ENCODE measurements at places on chromosomes 11 and 22.

GRCh38 chr22:43305806-43306205 lies 37.4 kb downstream of the SCUBE1 start:
- DNase-seq = no peak

GRCh38 chr22:45969414-45969799 lies 7.6 kb downstream of the WNT7B start:
- peak; percentile 46 for DNase-seq

- DNase-seq = no peak
Observed at GRCh38 chr11:117980280-117980679, 5.9 kb upstream of the IL10RA start.

GRCh38 chr11:69896250-69896649 lies 77.0 kb upstream of the FGF3 start:
- no peak for DNase-seq

DNA sequence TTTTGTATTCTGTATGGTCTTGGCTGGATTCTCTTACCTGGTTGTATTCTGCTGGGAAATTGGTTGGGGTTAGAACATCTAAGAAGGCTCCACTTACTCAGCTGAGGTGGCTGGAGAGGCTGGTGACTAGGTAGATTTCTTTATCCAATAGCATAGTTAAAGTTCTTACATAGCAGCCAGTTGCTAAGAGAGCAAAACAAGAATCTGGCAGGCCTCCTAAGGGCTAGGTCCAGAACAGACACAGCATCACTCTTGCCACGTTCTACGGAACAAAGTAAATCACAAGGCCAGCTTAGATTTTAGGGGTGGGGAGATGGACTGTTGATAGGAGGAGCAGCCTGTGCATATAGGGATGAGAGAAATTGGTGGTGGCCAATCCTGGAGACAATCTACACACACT lies 141.3 kb upstream of the CCDC90B start:
- DNase-seq = no peak

GRCh38 chr11:12056119-12056518 lies 47.7 kb upstream of the DKK3 start:
- DNase-seq = no peak

GRCh38 chr22:30948930-30949342 lies 19.6 kb downstream of the MORC2 start:
- DNase-seq = no peak

- DNase-seq = no peak
Observed at GRCh38 chr11:75839851-75840250, 24.8 kb downstream of the UVRAG start.

DNA sequence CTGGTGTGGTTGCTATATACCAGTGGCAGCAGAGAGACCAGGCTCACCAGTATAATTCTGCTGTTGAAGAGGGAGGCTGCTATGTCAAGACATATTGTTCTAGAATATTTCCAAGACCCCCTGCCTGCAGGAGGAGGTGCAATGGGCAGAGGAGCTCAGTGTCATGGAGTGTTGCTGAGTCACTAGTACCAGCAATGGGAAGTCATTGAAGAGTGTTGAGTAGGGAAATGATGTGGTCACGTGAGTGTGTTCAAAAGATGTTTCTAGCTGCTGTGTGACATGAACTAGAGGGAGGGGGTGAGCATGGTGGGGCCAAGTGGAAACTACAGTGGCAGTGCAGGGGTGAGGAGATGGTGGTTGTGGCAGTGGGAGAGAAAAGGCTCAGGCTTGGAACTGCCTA lies 76.3 kb upstream of the BIRC3 start:
- no peak for DNase-seq

DNA sequence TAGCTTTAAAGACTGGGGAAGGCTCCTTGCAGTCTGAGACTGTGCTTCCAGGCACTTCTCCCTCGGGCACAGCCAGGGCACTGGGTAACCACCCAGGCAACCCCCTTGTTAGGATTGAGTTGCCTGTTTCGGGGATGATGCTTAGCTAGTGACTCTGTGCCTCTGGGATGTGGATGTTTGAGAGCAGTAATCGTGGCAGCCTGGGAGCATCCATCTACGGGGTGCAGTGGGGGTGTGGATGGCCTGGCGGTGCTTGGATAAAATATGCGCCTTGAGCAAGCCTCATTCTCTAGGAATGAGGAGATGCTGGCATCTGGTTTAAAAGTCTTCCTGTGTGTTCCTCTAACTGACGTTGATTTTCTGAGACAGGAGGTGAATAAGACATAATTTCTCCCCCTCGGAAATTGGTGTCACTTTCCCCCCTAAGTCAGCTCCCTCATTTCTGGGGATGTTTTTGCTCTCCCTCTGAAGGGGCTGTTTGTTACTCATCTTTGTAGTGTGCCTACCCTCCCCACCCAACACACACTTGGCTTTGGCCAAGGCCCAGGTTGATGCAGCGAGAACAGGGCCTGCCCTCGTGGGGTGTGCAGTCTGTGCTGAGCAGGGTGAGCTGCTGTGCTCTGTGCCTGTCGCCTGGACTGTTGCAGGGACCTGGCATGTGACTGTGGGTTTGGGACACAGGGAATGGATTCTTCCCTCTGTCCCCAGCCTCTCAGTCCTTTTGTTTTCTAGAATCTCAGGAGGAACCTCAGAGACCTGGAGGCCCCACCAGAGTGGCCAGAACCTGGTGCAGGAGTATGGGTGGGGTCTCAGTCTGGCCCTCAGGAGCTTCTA lies 2.0 kb downstream of the GNAZ start:
- no peak for DNase-seq

DNA sequence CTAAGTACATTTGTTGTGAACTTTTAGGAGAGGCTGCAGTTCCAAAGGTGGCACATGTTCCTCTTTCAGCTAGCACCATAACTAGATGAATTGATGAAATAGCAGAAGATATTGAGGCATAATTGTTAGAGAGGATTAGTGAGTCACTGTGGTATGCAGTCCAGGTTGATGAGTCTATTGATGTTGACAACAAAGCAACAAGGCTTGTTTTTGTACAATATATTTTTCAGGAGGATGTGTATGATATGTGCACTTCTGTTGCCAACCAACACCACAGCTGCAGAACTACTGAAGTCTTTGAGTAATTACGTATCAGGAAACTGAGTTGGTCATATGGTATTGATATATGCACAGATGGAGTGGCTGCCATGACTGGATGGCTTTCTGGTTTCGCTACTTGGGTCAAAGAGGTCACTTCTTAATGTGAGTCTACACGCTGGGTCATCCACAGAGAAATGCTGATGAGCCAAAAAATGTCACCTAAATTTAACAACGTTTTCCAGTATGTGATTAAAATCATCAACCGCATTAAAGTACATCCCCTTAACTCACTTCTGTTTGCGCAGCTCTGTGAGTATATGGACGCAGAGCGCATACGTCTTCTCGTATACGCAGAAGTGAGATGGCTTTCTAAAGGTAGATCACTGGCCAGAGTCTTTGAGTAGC lies 261.3 kb upstream of the ANO5 start:
- no peak for DNase-seq

DNA sequence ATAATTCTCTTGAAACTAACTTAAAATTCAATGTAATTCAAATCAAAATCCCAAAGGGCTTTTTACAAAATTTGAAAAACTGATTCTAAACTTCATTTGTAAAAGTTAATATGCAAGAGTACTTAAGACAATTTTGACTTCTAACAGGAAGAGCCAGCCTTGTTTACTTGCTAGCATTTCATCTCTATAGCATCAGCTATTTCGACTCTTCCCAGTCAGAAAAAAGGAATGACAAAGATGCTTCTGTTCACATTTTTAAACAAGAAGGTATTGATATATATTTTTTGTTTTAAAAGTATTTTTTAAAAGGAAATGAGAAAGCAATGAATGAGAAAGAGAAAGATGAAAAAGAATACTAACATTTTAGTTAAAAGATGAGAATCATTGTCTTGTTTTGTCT lies 16.4 kb downstream of the SLN start:
- DNase-seq = no peak

- no peak for DNase-seq
Observed at GRCh38 chr22:27116312-27117086, 459.1 kb downstream of the MIAT start.
